Thoracic aorta (tissue), 2 donors: ENCODE measurements at places on chromosomes 5 and 9. TPM values are rescaled to one million over a fixed set of nuclear protein-coding genes. Genes with fewer than 3 reads are reported as not detected.

The STOM gene
- 344 TPM for total RNA-seq

The CENPH gene
- total RNA-seq = 1.3 TPM

The TPPP gene
- 13.0 TPM for total RNA-seq

DNA sequence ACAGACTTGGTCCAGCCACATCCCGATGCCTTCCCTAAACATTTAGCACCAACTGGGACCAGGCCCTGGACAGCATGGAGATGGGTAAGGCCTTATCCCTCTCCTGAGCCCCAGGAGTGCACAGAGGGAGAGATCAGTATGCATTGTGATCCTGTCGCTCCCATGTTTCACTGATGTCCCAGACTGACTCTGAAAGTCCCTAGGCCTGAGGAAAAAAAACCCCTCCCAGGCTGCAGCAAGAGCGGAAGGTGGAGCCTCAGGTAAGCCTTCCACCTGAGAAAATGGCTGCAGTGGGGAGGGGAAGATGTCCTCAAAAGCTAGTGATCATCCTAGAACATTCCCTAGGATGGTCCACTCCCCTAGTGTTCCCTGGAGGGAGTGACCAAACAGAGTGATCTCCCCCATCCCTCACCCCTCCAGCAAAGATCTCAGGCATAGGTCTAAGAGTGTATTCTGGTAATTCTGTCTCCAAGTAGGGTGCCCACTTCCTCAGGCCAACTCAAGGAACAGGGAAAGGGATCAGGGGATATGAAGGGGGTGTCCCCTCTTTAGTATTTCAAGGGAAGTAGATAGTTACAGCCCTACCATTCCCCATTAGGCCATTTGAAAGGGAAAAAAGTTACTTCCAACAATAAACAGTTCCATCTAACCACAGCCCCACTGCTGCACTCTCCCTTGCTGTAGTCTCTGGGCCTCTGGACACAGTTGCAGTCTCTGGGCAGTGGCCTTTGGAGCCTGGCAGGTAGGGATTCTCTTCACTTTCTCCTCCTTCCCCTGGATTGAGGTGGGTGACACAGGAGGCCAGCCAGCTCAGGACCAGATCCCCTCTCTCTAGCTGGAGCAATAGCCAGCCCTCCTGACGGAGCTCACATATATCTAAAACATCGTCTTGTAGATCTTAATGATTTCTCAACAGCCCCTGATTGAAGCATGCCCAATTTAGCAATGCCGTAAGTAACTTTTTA is 6.8 kb upstream of the CXXC5 start:
- no peak for DNase-seq

DNA sequence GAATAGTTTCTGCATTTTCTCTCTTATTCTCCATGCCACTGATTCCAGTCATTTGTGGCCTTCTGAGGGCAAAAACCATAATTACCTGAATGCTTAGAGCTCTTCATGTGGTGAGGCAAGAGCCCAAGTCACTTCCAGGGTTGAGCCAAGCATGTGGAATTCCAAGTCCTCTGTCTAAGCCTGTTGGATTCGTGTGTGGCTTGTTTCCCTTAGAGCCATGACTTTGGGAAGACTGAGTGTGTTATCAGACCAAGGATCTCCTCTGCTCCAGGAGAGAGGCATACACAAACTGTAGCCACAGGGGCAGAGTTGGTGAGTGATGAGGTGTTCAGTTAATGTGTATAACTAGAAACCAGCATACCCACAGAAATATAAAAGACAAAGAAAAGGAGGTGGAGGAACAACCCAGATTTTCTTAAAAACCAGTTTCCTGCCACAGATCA is 27.1 kb downstream of the SLC22A5 start:
- no peak for DNase-seq

- DNase-seq = no peak
Observed at GRCh38 chr9:37920471-37921167, 16.7 kb upstream of the SLC25A51 start.

DNA sequence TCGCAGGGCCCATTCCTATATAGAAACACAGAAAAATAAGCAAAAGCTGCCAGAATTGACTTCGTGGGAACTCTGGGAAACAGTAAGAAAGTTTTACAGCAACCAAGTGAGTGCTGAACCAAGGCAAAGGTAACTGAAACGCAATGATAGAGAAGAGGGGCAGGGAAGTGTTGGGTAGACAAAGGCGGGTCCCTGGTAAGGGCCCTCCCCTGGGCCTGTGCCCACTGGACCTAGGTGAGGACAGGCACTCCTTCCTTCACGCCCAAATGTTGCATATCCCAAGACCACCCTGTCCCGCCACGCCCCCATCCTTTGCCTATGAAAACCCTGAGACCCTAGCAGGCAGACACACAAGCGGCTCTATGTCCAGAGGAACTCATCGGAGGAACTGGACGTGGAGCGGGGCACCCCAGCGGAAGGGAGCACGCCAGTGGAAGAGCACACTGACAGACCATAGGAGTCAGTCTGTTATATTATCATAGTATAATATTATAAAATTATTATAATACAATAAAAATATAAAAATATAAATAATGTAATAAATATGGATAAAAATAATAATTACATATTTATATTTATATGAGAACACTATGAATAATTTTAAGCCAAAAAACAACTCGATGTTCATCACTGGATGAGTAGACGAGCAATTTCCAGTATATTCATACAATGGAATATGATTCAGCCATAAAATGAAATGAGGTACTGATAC is 27.9 kb downstream of the CDKN2A start:
- DNase-seq = no peak

- no peak for DNase-seq
Observed at GRCh38 chr5:72468024-72468423, 39.2 kb downstream of the ZNF366 start.

- DNase-seq = no peak
Observed at GRCh38 chr5:159290741-159291140, 27.7 kb downstream of the UBLCP1 start.

GRCh38 chr5:127256886-127257597 is 33.6 kb upstream of the MEGF10 start:
- no peak for DNase-seq

GRCh38 chr5:163177971-163178370 is 259.4 kb upstream of the CCNG1 start:
- DNase-seq = no peak

DNA sequence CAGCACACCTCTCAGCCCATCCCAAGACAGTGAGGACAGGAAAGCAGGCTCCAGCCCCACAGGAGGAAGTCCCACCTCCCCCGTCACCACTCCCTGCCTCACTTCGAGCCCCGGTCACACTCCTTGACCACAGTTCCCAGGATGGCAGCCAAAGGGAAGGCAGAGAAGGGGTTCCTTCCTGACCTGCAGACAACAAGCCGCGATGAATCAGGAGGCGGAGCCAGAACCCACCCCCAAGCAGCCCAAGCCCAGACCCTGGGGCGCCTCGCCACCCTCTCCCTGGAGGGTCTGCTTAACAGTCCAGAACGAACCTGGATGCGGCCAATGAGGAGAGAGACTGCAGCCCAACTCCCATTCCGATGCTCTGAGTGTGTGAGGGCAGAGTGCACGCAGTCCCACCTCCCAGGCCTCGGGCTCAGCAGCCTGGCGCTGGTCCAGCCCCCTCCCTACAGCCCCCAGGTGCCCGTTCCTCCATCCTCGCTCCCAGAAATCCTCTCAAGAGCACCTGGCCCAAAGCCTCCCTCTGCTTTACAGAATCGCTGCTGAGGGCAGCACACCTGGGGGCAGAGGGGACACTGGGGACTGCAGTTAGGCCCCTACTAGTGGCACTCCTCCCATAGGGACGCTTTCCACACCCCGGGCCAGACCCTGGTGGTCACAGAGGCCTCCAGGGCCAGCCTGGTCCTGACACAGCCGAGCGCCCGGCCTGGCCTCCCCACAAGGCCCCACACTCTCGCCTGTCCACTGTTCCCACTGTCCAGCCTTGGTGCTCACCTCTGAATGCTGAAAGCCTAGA is 69.6 kb upstream of the LRRTM2 start:
- no peak for DNase-seq
